A549 (cell line): ENCODE measurements at places on chromosomes 1 and 21.

DNA sequence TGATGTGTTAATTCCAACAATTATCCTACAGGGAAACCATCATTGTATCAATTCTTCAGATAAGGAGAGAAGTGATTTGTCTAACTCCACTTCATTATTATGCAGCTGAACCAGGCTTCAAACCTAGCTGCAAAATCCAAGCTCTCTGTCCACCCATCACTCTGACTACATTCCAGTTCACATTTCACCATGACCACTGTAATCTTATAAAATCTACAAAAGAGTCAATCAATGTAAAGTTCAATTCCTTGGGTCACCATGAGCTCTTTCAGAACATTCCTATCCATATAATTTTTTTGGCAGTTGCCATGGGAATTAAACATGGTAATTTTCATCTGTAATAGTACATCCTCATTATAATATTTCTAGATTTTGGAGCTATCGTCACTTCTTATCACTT is 100.9 kb downstream of the PLPPR5 start:
- no peak for DNase-seq

- no peak for DNase-seq
Observed at GRCh38 chr1:222861062-222861461, 46.2 kb downstream of the DISP1 start.

DNA sequence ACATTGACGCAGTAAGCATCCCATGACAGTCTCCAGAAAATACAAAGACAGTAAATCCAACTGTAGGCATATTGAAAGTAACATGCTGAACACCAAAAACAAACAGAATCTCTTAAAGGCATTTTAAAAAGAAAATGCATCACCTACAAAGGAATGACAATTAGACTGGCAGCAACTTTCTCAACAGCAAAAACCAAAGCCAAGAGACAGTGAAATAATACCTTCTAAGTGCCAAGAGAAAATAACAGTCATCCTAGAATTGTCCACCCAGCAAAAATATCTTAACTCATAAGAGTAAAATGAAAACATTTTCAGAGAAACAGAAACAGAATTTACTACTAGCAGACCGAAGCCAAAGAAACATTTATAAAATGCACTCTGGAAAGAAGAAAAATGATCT is 20.0 kb downstream of the CCDC185 start:
- DNase-seq = no peak

GRCh38 chr1:39230261-39231190 is 26.0 kb downstream of the MACF1 start:
- no peak for DNase-seq

GRCh38 chr1:38476111-38476849 is 383.3 kb downstream of the RRAGC start:
- no peak for DNase-seq

DNA sequence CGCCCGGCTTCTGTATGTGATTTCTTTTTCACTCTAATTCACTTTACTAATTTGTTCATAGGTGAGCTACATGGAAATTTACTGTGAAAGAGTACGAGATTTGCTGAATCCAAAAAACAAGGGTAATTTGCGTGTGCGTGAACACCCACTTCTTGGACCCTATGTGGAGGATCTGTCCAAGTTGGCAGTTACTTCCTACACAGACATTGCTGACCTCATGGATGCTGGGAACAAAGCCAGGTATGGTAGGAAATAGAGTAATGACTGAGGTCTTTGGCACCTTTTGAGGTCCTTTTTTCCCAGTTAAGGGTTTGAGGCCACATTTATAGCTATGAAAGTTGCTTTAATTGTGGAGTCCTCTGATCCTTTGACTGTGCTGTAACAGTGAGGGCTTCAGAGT is 56.9 kb downstream of the KIF1B start:
- DNase-seq = no peak

GRCh38 chr1:183559061-183559460 is 31.2 kb downstream of the NCF2 start:
- DNase-seq = no peak

- no peak for DNase-seq
Observed at GRCh38 chr1:206662396-206663092, 22.2 kb upstream of the MAPKAPK2 start.

DNA sequence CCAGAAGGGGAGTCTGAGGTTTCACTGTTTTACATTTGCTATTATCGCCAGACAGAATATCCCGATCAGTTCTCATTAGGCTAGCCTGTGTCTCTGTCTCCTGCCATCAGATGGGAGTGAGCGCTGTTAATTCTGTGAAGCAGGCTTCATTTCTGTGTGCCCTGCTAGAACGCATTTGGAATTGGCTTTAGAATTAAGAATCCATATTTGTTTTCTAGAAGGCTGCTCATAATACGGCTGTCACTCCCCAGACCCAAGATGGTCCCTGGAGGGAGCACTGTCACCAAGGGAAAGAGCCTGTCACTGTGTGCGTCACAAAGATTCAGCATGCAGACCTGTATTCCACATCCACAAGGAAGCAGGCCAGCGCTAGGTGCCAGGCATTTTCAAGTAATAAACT is 49.2 kb downstream of the CASQ2 start:
- no peak for DNase-seq

GRCh38 chr1:154993572-154994268 is at the start of gene LENEP:
LENEP (plus strand) TSS chr1:154993586; CDS start chr1:154993608, 22 bp downstream.
- no peak for DNase-seq
